ENCODE measurements at places on chromosomes 3 and 15. TPM values are rescaled to one million over a fixed set of nuclear protein-coding genes. Genes with fewer than 3 reads are reported as not detected.

Gene UQCC5
- polyA plus RNA-seq = 20.7 TPM

GRCh38 chr3:55143336-55143735 lies 215.5 kb upstream of the LRTM1 start:
- DNase-seq = no peak

- no peak for DNase-seq
Observed at GRCh38 chr3:156769721-156770654, 56.2 kb upstream of the LEKR1 start.

- no peak for DNase-seq
Observed at GRCh38 chr15:68335251-68335650, 57.7 kb downstream of the FEM1B start.

DNA sequence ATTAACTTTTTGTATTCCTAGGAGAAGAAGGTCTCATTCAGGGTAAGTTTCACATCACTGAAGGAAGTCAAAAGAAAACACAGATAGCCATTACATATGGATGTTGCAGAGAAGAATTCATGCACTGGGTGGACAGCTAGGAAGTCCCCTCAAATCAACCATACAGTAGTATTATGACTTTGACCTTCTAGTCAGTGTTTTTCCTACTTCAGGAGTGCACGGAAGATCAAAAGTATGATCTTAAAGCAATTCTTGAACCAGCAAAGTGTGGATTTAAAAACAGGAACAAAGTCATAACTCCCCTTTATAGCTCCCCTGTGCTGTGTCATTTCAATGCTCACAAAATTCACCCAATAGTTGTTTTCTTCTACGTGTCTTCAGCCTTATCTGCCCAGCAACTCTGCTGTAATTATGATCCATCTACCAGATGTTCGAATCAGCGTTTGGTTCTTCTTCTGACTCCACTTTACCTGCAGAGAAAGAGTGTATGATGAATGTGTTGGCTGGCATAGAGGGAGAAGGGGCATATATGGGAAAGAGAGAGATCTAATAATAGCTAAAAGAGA lies 118.1 kb upstream of the MEIS2 start:
- no peak for DNase-seq

DNA sequence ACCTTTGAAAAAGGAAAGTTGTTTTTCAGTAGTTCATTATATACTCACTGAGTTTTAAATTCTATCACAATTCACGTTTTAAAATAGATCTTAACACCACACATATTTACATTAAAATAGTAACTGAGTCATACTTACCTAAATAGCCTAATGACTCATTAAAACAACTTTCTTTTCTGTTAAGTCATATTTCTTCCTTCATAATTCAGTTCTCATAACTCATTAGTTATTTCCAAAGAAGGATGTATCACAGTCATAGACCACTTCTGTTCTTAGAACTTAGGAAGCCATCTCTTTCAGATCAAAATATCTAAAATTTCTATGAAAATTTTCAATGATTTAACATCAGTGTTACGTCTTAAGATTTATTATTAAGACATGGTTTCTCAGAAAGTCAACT lies 885.9 kb downstream of the FHIT start:
- no peak for DNase-seq

DNA sequence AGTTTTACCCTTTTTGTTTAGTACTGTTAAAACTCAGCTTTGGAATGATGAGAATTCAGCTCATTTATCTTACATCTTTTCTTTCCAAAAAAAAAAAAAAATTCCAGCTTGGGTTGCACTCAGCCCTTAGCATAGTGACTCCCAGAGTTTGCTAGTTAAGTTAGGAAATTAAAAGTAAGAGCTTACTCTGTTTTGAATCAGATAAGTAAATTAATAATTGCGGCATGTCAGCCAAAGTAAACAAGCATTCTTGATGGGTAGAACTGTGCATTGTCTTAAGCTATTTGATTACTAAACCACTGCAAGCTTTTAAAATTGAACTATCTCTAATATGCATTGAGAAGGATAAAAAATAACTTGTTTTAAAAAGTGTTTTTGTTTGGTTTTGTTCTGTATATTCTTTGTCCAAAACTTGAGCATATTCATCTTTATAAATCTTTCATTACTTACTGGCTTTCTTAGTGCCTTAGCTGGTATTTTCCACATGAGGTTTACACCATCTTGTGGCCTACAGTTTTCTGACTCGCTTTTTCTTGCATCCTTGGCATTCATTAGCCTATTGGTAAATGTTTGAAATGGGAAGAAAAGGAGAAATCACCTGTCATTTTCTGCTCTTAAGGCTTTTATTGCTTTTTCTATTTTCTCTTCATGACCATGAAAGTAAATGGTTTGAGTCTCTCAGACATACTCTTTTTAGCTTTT lies 107.6 kb downstream of the FILIP1L start:
- no peak for DNase-seq

Gene TIGIT
- 92.8 TPM for polyA plus RNA-seq

Gene FBXL2
- not detected for polyA plus RNA-seq

- no peak for DNase-seq
Observed at GRCh38 chr15:43930079-43930478, 103.3 kb downstream of the WDR76 start.

GRCh38 chr3:124918524-124918923 lies 16.0 kb downstream of the MUC13 start:
- DNase-seq = no peak

- no peak for DNase-seq
Observed at GRCh38 chr3:37997791-37998370, 7.3 kb downstream of the VILL start.

- no peak for DNase-seq
Observed at GRCh38 chr3:187763850-187764648, 18.8 kb upstream of the BCL6 start.

DNA sequence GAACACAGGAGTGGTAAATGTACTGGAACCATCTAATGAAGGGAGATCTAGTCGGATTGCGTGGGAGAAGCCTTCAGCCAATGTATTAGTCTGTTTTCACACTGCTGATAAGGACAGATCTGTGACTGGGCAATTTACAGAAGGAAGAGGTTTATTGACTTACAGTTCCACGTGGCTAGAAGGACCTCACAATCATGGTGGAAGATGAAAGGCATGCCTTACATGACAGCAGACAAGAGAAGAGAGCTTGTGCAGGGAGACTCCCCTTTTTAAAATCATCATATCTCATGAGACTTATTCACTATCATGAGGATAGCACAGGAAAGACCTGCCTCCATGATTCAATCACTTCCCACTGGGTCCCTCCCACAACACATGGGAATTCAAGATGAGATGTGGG lies 17.0 kb downstream of the HRG start:
- DNase-seq = no peak

- DNase-seq = no peak
Observed at GRCh38 chr3:78871048-78871447, 896.8 kb downstream of the ROBO1 start.

DNA sequence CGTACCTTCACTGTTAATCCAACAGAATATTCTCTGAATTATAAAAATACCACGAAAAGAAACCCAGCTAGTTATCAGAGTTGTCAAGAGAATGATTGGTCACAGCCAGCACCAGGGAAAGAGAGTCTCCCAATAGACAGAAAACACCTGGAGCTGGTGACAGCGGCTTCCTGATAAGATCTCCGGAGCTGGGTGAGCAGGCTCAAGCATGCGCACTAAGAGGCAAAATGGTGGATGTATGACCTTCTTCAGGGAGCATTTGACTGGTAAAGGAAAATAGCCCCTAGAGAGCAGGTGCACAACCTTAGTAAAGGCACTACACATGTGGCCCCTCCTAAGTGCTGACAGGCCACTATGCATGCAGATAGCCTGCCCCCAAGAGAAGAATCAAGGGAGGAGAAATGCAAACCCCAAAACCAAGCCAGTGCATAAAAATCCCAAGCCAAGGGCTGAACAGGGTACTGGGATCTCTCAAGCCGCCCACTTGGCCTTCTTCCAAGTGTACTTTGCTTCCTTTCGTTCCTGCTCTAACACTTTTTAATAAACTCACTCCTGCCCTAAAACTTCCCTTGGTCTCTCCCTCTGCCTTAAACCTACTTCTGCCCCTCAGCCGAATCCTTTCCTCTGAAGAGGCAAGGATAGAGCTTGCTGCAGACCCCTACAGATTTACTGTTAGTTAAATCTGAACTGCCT lies 93.2 kb downstream of the UACA start:
- DNase-seq = no peak

Gene RETNLB
- polyA plus RNA-seq = not detected

GRCh38 chr3:157089455-157090221 lies 70.3 kb downstream of the CCNL1 start:
- DNase-seq = no peak

Gene TUSC7
- polyA plus RNA-seq = not detected

Gene ERICH6
- polyA plus RNA-seq = not detected

Gene CADM2
- polyA plus RNA-seq = not detected

DNA sequence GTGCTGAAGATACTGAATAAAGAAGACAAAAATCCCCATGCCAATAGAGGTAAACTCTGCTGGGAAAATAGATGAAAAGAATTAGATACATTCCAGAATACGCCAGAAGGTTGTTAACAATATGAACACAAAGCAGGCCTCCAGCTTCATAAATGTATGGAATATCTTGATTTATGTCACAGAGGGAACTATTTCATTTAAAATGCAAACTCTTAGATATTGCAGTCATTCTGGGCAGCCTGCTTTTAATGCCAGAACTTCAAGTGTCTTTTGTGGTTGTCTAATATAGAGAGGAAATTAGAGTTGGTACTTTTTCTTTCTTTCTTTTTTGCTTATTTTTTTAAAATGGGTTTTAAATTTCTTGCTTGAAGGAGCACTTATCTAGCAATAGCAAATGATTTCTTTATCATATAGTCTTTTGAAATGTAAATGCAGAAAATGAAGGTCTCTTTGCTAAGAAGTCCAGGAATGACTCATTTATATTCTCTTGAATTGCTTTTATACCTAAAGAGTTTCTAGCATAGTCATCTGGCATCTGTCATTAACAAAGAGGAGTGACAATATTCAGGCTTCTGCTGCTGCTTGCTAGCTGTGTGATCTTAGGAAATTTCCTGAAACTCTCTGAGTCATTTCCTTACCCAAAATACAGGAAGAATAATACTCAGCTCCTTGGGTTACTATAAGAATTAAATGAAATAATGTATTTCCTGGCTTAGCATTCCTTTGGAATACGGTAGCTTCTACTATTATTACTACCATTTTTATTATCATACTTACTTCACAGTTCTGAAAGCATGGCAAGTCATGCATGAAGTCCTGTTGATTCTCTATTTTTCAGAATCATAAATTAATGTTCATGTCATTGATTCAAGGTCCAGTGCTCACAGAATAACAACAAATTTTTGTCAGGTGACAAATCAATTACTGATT lies 527.6 kb downstream of the DIPK2A start:
- DNase-seq = no peak

DNA sequence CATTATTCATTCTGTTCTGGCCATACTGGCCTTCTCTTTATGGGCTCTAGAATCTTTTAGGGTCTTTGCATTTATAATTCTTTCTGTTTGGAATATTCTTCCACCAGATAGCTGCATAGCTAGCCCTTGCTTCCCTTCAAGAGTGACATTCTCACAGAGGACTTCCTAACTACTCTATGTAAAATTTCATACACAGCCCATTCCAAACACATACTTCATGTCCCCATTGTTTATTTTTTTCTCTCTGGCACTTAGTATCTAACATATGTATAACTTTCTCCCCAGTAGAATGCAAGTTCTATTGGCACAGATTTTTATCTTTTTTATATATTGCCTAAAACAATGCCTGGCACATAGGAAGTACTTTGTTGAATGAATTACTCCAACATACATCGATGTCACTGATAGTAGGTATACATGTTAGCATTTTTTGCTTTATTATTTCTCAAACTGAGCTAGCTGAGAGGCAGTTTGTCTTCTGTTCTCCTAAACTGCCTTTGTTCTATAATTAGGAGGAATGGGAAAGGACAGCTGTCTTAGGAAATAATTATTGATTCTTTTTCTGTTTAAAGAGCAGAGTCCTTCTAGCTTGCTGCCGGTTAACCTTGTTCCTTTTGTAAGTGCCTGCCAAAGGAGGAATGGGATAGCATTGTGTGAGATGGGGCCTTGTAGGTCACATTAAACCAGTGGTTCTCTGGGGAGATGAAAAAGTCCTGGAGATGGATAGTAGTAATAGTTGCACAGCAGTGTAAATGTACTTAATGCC lies 7.9 kb downstream of the FAM162A start:
- DNase-seq = no peak

Gene RNF7
- polyA plus RNA-seq = 139 TPM

Gene HYAL1
- polyA plus RNA-seq = 0.81 TPM

Gene TICRR
- polyA plus RNA-seq = not detected
